ENCODE measurements at places on chromosomes 2 and 18.

DNA sequence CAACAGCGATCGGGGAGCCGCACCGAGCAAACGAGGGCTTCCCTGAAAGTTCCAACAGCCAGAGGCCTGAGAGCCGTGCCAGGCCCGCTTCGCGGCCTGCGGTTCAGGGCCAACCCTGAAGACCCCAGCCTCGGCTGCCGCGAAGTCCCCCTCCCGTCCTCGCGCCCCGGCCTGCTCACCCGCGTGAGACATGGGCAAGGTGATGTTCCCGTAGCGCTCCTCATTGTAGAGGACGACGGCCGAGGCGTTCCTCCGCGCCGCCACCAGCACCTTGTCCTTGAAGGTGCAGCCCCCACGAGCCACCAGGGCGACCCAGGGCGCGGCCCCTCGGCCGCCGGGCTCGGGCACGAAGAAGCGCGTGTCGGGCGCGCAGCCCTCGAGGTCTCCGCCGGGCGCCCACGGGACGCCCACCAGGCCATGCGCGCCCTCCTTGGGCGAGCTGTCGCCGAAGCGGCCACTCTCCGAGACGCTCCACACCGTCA lies 510 bp downstream of the RNF149 start:
- DNase-seq = no peak

DNA sequence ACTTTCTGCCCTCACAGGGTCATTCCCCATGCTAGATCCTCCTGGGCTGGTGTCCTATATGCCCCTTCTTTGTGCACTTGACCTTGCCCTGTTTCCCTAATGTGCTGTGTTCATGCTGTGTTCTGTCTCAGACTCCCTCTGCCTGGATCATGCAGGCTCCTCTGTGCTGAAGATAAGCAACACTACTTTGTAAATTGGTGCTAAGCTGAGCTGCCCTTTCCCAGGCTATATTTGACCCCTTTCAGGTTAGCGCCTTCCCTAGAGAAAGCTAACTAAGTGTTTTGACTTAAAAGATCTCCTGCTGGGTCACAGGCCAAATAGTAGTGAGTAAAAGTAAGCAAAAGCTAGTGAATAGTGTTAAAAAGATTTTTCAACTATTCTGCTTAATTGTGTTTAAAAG lies 257.2 kb upstream of the RGPD4 start:
- no peak for DNase-seq

- no peak for DNase-seq
Measured at GRCh38 chr18:77448046-77448445, 198.4 kb downstream of the GALR1 start.

DNA sequence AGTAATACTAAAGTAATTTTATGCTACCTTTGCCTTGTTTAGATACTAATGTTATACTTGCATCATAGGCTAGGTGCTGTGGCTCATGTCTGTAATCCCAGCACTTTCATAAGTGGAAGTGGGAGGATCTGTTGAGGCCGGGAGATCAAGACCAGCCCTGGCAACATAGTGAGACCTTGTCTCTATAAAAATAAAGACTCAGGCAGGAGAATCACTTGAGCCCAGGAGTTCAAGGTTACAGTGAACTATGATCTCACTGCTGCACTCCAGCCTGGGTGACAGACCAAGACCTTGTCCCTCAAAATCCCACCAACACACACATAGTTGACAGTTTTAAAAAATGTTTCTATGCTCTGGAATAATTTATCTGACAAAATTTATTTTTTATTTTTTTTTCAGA lies 6.9 kb upstream of the DNAJC27 start:
- no peak for DNase-seq

DNA sequence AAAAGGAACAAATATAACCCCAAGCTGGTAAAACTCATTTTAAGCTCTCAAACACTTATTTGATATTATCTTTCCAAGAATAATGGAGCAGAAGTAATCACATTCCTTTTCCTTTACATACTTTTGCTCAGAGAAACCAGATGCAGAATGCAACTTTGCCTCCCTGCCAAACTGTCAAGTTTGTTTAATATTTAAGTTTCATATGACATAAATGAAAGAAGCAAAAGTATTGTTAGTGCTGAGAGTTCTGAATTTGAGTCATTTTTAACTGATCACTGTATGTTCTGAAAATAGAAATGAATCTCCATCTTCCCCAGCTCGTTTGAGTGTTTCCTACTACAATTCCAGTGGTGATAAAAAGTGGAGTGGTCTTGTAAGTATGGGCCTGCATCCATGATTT lies 423.4 kb downstream of the PID1 start:
- no peak for DNase-seq

GRCh38 chr2:197782126-197782525 lies 3.0 kb downstream of the BOLL start:
- DNase-seq = no peak

GRCh38 chr2:37011130-37011529 lies 44.8 kb upstream of the STRN start:
- DNase-seq = no peak

DNA sequence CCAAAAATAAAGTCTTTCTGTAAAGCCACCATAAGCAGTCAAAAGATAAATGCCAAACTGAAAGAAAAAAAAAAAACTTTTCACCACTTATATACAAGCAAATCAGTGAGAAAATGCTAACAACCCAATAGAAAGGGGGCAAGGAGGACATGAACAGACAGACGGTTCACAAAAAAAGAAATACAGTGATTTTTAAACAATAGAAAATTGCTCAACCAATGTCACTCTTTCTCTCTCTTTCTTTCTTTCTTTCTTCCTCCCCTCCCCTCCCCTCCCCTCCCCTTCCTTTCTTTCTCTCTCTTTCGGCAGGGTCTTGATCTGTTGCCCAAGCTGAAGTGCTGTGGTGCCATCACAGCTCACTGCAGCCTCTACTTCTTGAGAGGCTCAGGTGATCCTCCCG lies 28.8 kb upstream of the SPATA3 start:
- DNase-seq = no peak

DNA sequence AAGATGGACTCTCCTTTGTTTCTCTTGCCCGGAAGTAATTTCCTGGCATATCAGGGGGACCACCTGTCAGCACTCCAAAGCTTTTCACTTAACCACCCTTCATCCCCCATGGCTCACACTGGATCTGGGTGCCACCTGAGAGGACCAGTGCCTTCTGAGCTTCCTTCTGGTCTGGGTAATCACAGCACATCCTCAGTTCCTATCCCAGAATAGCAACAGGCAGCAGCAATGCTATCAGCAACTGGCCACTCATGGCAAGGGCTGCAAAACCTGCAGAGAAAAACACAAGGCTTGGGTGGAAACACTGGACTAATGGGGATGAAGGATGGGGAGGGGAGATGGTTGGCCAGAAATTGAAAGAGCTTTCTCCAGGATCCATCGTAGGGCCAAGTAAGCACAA lies 59.9 kb upstream of the STPG4 start:
- DNase-seq = no peak

- no peak for DNase-seq
Measured at GRCh38 chr2:99953750-99954149, 188.6 kb downstream of the AFF3 start.

DNA sequence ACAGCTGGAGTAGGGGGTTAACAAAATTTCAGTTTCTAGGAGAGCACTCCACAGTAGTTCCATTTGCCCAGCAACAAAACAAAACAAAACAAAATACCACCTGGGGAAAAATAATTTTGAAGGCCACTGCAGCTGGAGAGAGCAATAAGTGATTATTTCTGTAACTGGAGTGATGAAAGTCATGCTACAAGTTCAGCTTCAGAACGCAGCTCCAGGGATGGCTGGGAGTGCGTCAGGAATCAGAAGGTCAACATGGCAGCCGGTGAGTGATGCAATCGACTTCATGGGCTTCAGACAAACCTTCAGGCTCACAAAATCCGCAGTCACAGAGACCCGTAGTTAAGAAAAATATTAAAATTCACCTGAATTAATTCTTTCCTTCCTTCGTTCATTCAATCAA lies 41.0 kb downstream of the ABHD3 start:
- DNase-seq = no peak

DNA sequence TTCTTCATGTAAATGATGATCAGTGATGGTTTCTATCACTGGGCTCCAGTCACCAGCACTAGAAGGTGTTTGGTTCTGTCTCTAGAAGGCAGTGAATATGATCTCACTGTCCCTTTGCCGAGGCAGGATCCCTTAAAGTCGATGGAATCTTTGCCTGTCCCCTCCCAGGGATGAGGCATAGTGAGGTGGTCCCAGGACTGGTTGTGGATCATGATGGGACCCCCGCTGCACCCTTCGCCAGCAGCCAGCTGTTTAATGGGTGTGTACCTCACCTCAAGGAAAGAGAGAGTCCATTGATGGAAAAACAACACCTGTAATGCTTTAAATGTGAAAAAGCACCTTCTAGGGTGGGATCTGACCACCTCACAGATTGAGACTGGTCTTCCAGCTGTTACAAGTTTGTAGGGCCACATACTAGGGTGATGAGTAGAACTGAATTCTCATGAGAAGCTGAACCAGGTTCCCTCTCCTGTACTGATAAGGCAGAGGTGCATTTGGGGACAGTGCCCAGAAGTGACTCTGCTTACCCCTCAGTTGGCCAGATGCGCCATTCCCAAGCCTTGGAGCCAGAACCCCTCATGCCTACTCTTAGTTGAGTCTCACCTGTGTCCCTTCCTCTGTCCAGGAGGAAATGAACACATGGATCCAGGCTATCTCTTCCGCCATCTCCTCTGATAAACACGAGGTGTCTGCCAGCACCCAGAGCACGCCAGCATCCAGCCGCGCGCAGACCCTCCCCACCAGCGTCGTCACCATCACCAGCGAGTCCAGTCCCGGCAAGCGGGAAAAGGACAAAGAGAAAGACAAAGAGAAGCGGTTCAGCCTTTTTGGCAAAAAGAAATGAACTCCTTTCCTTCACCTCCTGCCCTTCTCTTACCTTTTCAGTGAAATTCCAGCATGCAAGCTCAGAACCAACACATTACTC lies 55.5 kb upstream of the EML6 start:
- DNase-seq = no peak

DNA sequence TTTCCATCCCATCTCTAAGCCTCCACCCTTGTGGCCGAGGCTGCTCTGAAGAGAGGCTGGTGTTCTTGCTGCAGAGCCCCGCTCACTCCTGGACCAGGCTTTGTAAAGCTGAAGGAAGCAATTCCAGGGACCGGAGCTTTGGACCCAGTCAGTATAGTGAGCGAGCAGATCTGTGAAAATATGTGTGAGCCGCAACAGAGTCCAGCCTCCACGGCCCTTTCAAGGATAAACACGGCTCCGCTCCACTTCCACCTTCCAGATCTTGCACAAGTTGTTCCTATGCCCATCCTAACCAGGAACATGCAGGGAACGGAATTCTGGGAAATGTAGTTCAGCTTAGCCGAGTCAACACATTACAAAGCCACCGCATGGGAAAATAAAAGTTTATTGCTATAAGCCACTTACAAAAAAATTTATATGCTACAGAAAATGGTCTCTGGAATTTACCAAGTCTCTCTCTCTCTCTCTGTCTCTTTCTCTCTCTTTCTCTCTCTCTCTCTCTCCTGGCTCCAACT lies 151.7 kb upstream of the ZNF521 start:
- no peak for DNase-seq

- DNase-seq = no peak
Measured at GRCh38 chr2:27093430-27094352, 7.1 kb downstream of the KHK start.

- no peak for DNase-seq
Measured at GRCh38 chr18:29651122-29651680, 1391.3 kb downstream of the DSC3 start.

DNA sequence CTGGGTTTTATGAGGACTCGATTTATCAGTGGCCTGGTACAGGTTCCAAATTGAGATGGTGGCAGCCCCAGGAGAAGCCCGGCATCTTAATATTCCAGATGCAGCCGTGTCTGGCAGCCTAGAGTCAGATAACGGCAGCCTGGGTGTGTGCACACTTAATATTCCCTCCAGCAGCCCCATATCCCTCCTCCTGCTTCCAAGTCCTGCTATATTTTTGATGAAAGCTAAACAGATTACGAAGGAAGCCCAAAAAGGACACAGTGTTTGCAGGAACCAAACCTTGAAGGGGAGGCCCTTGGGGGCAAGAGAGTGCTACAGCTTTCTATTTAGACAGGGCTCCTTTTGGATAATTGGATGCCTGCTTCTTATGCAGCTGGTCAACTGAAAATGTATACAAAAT lies 25.1 kb upstream of the ALK start:
- DNase-seq = no peak

DNA sequence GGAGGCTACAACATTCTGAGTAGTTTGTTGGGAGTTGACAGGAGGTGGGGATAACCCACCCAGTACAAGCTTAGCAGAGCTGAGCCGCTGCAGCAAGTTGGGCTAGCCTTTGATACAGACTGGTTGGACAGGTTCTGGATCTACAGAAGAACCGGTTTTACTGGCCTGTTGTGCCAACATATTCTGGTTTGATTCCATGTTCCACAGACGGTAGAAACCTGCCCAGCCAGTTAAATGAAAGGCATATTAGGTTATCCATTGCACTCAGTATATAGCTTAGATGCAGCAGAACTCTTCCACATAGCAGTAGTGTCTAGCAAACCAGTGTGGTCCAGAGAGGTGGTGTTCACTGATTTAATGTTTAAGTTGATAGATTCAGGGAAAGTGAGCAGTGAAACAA lies 19.3 kb upstream of the RBBP8 start:
- DNase-seq = no peak

GRCh38 chr2:62309465-62310091 lies 113.7 kb downstream of the B3GNT2 start:
- no peak for DNase-seq

- no peak for DNase-seq
Measured at GRCh38 chr18:3706279-3707097, 256.5 kb downstream of the TGIF1 start.

DNA sequence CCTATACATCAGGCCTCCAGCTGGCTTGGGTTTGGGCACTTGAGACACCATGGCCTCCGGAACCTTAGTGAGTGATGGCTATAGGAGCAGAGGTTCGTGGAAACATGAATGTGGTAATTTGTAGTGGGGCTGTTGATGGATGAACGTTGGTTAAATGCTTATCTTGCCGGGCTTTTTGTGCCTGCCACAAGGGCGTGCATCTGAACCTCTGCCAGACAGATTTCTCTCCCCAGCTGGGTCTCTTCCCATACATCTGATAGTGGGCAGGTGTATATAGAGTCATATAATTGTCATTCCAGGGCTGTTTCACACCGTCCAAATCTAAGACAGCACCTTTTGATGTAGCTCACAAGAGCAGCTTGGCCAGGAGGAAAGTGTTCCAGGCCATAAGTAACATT lies 14.7 kb downstream of the LAMA3 start:
- DNase-seq = no peak

DNA sequence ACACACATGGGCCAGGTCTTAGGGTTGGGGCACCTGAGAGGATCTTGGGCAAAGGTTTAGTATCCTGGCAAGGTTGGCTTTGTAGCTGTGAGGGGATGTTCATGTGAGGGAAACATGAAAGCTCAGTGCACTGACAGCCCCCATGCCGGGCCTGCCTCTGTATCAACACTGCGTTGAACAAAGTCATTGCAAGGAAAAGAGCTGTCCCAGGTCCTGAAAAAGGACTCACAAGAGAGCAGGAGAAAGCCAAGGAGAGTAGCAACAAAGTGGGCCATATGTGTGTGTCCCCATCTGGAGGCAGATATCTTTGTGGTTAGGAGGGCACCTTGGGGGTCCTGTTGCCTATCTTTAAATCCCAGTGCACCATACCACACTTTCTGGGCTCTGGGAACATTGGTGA lies 237.8 kb upstream of the THSD7B start:
- DNase-seq = no peak
